ENCODE measurements at places on chromosomes 7 and 10.

- DNase-seq = no peak
These were observed 359.3 kb downstream of the HGF start for GRCh38 chr7:81410471-81411117.

DNA sequence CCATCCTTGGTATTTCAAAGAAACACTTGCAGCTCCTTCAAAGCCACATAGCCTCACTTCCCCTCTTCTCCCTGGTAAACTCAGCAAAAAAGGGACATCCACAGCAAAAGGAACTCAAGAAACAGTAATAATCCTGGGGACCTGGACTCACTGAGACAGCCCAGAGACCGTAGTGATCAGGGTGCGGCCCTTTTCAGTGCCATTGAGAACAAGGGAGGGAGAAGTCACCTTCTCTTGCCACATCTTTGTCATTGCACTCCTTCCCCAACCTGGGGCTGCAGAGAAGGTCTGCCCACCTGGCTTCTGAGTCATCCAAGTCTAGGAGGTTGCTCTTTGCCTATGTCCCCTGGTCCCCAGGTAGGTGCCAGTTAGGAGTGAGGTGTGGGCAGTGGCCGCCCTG, 93.9 kb upstream of the SH2B2 start:
- no peak for DNase-seq

- DNase-seq = no peak
These were observed 176.1 kb upstream of the PHYHIPL start for GRCh38 chr10:59000162-59000825.

DNA sequence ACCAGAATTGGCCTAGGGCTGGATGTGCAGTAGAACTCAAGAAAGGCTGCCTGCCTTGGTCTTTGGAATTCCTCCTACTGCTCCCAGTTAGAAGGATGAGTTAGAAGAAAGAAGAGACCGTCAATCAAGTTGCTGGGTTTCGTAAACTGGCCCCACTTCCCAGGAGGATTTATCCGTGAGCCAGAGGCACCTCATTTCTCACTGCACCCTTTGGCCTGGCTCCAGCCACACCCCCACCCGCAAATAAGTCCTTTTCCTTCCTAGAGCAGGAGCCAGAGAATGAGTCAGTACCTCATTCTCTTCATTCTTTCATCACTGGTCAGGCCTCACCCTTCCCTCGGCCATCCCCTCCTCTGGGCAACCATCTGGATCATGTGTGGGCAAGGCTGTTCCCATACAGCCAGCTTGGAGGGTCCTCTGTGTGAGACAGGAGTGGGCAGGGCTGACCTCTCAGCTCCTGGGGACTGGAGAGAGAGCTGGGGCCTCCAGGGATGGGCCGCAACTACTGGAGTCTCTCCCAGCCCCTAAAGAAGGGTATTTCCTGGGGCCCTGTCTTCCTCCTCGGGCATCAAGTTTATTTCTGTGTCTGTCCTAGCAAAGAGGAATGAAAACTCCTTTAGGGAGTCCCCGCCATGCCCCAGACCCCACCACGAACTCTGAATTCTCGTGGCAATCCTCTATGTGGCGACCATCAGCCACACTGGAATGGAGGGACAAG, 87.2 kb upstream of the DUSP5 start:
- DNase-seq = no peak

GRCh38 chr7:133020496-133020895, 61.4 kb downstream of the CHCHD3 start:
- no peak for DNase-seq

DNA sequence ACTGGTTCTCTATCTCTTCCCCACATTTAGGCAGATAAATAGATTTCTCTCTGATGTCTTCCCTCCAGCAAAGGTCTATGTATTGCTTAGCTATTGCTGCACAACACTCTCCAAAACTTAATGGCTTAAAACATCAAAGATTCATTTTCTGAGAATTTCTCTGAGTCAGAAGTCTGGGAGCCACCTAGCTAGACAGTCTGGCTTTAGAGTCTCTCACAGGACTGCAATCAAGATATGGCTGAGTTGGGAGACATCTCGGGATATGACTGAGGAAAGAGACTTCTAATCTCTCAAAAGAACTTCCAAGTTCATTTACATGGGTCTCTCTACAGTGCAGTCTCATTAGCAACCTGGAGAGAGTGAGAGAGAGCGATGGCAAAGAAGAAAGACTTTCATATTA, 553.6 kb upstream of the GHITM start:
- DNase-seq = no peak

- no peak for DNase-seq
These were observed 767.9 kb downstream of the GRID1 start for GRCh38 chr10:85598646-85599045.

- DNase-seq = no peak
These were observed 123.3 kb downstream of the CDH23 start for GRCh38 chr10:71520042-71520441.

GRCh38 chr10:109961174-109962001, 38.1 kb upstream of the XPNPEP1 start:
- no peak for DNase-seq

GRCh38 chr10:100962351-100963080, 6.8 kb upstream of the SEMA4G start:
- DNase-seq = no peak

DNA sequence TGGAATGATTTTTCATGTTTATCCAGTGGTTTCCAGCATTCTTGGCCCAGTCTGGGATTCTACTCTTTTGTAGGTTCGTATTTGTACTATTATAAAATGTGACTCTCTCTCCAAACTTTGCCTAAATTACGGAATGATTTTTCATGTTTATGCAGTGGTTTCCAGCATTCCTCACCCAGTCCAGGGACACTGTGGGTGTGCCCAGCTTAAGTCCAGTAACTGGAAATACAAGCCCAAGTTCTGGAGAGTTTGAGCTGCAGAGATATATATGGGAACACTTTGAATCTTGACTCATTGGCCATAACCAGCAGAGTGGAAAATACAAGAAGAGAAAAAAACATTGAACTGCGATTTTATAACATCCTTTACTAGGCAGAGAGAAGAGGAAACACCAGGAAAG, 5.9 kb upstream of the MAGI2 start:
- no peak for DNase-seq

DNA sequence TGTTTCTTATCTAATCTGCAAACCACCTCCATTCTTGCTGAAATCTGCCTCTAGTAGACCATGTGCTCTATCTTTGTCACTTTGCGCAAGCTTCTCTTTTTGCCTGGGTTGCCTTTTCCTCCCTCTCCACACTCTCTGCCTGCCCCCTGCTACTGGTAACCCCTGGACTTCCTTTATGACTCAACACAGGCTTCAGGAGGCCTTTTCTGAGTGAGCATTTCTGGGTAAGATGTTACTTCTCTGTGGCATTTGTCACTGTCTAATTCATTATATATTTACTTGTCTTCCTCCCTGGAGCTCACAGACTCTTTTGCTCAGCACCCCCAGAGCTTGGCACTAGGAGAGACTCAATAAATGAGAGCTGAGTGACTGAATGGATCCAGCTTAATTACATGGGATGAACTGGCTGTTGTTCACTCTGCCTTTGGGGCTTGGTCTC, 8.4 kb downstream of the GOLGA7B start:
- no peak for DNase-seq

- no peak for DNase-seq
These were observed 249.4 kb downstream of the CRPPA start for GRCh38 chr7:16171928-16172327.

- DNase-seq = no peak
These were observed 537.1 kb upstream of the FOXK1 start for GRCh38 chr7:4144811-4145510.

- no peak for DNase-seq
These were observed 23.9 kb upstream of the PPP1R17 start for GRCh38 chr7:31663072-31663471.

DNA sequence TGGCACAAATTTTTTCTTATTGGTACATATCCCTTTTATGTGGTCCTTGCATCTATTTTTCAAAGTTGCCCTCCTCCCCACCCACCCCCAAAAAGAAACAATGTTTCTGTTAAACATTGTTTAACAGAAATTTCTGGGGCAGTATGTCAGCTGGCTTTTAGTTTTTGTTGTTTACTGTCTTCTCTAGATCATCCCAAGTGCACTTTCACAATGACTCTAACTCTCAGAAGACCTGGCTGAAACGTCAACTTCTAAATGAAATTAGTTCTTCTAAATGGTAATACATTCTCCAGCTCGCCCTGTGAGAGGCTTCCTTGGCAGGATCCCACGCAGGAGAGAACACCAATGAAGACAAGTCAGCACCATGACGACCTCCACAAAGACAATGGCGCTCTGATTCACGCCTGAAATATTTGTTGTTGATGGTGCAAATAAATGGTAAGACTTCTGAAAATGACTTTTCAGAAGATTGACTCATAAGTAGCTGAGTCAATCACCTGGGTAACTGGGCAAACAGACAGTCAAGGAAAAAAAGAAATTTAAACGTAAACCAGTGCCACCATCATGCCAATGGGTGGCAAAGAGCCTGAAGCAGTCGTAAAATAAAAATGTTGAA, 293.7 kb downstream of the FZD1 start:
- DNase-seq = no peak

GRCh38 chr7:151481650-151482505, 37.8 kb downstream of the RHEB start:
- no peak for DNase-seq

DNA sequence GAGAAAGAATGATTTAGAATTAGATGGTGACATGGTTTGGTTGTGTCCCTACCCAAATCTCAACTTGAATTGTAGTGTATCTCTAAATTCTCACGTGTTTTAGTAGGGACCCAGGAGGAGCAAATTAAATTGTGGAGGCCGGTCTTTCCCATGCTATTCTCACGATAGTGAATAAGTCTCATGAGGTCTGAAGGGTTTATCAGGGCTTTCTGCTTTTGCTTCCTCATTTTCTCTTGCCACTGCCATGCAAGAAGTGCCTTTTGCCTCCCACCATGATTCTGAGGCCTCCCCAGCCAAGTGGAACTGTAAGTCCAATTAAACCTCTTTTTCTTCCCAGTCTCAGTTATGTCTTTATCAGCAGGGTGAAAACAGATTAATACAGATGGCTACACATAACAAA, 167.4 kb upstream of the SVIL start:
- DNase-seq = no peak

- DNase-seq = no peak
These were observed 93.8 kb downstream of the PARD3 start for GRCh38 chr10:34721208-34721840.

DNA sequence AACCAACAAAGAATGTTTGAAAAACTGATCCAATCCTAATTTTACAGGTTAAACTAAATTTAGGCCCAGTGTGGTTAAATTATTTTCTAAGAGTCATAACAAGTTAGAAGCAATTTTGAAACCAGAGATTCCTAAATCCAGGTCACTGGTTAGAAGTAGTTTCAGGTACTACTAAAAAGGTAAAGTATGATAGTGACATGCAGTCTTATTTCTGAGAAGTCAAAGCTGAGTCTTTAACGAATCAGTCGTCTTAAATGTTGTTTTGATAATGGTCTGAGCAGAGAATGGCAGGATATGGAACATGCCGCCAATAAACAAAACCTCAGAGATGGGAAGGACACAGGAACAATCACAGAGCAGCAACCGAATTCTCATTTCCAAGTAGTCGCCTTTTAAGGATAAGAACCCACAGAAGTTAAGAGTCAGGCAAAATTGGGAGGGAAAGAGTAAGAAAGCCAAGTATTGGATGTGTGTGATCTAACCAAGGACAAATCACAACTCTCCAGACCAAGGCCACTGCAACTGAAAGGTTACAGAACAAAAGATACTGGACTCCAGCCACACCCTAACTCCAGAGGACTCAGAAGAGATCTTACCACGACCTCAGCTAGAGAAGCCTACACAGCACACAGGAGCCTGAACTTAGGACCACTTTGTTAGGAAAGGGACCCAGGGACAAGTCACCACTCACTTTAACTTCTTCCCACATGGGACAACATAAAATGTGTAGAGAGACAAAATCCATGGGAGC, 19.7 kb downstream of the TMEM243 start:
- DNase-seq = no peak

- no peak for DNase-seq
These were observed 481.3 kb downstream of the DNAJB6 start for GRCh38 chr7:157817944-157818700.

DNA sequence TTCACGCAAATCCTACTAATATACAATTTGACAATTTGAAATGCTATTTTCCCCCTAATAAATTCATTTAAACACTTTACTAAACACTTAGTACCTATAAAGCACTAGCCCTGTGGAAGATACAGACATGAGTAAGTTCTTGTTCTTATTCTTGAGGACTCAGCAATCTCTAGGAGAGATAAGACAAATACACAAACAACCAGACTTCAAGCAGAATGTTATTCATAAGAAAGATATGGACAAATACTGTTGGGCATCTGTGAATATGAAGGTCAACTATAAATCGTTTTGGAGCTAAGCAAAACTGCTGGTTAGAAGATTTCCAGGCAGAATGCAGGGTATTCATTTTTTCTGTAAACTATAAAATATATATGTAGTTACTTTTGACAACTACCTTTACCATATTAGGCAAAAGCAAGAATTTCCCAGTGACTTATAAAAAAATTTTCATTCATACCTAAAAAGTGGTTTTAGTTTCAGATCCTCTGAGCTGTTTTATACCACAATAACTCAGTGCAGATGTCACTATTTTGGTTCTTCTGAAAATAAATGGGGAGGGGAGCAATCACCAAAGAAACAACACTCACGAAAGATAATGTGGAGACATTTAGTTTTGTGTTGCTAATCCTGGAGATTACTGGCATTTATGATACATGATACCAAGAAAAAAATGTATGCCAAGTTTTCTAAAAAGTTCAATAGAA, 3.8 kb downstream of the VPS41 start:
- DNase-seq = no peak

DNA sequence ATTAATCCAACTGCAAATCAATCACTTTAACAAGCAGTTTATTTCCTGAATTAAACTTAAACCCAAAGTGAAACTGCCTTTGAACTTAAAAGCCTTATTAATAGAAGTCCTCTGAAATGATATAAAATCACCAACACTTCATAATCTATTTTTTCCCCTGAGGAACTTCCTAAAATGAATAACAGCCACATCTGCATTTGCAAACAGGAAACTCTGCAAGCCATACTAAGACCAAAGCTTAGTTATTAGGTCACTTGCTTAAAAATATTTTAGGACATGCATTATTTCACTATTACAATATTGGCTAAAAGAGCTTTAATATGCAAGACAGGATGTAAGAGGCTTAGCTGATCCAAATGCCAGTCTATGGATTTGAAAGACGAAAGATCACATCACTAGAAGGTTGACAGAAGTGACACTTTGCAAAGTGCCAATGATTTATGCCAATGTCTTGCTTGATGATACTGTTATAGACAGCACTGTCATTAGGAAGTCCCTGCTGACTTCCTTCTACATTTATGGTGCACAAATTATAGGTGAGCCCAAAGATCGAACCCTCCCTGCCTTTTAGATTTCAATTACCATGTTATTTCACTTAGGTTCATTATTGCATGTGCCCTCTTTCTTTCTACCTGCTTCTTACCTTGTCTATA, 99.9 kb upstream of the SKAP2 start:
- DNase-seq = no peak

GRCh38 chr10:88546497-88546896, 36.6 kb downstream of the RNLS start:
- no peak for DNase-seq

- no peak for DNase-seq
These were observed 50.4 kb upstream of the PPP2R2D start for GRCh38 chr10:131850383-131850870.

- no peak for DNase-seq
These were observed 1139.2 kb downstream of the SORCS1 start for GRCh38 chr10:106025208-106025811.

GRCh38 chr7:318878-319661, 29.1 kb downstream of the FOXL3 start:
- no peak for DNase-seq

- DNase-seq = no peak
These were observed 32.2 kb downstream of the DNAJB12 start for GRCh38 chr10:72322280-72323058.

Measured in stimulated activated CD8-positive, alpha-beta memory T cell treated with anti-CD3 and anti-CD28 coated beads, Interleukin-4, amount 100 ng/mL, for 1 hour (primary cell).